ENCODE measurements at places on chromosomes 7 and 10. TPM values are rescaled to one million over a fixed set of nuclear protein-coding genes. Genes with fewer than 3 reads are reported as not detected.

The PGAM2 gene
- polyA plus RNA-seq = 0.26 TPM

DNA sequence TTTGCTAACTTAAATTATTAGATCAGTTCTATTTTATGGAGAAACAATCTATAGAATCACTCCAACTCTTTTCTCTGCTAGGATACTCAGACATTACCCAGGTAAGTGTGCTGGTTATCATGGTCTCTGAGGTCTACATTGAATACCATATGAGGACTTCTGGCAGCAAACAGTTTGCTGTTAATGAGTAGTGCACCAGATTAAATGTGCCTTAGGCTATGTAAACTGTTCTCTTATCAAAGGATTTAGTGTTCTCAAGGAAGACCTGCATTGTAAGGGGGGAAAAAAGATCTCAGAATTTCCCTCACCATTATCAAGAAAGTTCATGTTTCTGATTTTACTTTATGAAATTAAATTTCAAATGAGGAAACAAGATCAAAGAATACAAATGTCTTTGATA is 107.5 kb downstream of the ITGB8 start:
- no peak for DNase-seq

The UBE2D1 gene
- 37.5 TPM for polyA plus RNA-seq

DNA sequence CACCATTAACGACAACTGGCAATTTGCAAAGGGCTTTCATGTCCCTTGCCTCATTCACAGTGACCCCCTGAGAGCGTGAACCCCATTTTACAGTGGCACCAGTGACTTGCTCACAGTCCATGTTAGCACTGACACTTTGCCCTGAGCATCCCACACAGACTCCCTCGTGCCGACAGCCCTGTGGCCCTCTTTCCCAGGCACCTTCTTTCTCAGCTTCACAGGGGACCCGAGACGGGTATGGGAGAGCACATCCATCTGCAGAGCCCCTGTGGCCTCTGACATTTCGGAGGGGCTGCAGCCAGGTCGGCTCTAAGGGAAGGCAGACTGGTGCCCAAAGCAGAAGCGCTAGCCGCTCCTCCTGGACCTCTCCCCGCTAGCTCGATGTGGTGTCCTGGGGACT is 10.8 kb downstream of the LOXL4 start:
- DNase-seq = no peak

GRCh38 chr10:131977323-131978096 is 4.2 kb downstream of the BNIP3 start:
- no peak for DNase-seq

The VWA2 gene
- polyA plus RNA-seq = 28.0 TPM

DNA sequence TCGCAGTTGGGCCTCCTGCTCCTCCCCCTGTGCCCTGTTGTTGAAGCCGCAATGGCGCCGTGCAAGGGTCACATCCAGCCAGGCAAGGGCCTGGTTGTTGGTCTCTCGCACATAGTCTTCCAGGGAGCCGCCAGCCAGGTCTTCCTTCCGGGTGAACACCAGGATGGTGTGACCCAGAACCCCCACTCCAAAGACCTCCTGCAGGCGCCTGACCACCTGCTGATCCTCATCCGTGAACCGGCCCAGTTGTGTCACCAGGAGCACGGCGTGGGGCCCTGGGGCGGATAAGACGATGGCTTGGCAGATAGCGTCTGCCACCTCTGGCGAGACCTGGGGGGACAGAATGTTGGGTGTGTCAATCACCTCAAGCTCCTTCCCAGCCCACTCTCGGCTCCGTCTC is 4.2 kb downstream of the GIMAP6 start:
- DNase-seq = no peak

DNA sequence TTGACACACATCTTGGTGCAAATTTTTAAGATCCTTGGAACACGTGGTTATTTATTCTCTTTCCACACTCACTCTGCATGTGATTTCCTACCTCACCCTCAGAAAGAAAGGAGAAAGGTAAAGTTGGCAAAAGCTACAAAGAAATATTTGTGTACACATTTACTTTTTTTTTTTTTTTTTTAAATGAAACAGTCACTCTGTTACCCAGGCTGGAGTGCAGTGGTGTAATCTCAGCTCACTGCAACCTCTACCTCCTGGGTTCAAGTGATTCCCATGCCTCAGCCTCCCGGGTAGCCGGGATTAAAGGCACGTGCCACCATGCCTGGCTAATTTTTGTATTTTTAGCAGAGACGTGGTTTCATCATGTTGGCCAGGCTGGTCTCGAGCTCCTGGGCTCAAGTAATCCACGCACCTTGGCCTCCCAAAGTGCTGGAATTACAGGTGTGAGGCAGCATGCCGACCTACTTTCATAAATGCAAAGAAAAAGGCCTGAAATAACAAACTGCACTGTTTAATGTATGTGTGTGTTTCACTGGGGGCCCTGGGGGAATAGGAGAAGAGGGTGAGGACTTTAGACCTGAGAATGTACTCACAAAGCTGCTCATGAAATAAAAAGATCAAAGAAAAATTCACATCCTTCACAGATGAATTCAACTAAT is 71.6 kb upstream of the GRID1 start:
- DNase-seq = no peak

The CALHM1 gene
- not detected for polyA plus RNA-seq

DNA sequence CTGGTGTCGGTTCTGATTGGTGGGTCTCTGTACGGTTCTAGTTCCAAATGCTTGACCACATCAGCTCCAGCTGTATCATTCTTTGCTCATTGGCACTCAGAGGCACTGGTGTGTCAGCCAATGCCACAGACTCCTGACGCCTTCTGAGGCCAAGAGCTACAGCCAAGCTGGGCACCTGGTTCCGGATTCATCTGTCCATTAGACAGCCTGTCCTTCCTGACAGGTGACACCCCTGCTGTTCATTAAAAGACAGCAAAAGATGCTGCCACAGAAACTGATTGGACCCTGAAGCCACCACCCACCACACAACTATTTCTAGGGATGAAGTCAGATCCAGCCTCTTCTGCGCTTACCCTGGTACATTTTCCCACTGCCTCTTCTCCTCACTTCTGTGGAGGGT is 35.6 kb downstream of the COL13A1 start:
- no peak for DNase-seq

GRCh38 chr7:158808126-158808525 is 21.2 kb downstream of the ESYT2 start:
- no peak for DNase-seq

- DNase-seq = no peak
Measured at GRCh38 chr7:128882134-128882533, 19.5 kb downstream of the ATP6V1F start.

The GHITM gene
- polyA plus RNA-seq = 124 TPM

DNA sequence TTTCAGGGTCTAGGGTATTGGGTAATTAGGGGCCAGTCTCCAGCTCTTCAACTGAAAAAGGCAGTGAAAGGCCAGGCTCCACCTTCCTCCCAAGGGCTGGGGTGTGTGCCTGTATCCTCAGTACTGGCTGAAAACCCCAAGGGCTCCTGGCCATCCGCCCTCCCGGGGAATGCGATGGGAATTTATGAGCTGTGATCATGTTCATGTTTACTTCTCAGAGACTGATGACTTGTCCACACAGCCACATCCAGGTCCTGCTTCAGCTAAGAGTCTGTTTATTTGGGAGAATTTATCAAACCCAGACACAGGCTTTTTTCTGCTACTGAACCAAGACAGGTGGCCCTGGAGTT is 91.7 kb downstream of the CCDC3 start:
- DNase-seq = no peak

- no peak for DNase-seq
Measured at GRCh38 chr7:44390701-44391100, 65.3 kb upstream of the CAMK2B start.

DNA sequence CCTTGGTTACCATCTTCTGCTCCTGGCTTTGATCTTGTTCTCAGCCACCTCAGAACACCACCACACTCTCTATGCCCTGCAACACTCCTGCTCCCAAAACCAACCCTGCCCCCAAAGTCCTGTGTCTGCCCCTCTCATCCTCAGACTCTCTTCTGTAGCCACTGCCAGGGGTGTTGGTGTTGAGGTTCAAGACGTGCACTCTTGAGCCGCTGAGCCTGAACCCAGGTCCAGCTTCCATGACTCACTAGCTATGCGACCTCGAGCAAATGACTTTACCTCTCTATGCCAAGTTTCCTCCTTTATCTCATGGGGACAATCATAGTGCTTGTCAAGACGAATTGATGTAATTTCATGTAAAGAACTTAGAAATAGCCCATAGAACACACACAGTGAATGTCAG is 840 bp upstream of the ATP6V0A4 start:
- DNase-seq = no peak

GRCh38 chr7:105691082-105691679 is 109.9 kb upstream of the EFCAB10 start:
- DNase-seq = peak; percentile 61

DNA sequence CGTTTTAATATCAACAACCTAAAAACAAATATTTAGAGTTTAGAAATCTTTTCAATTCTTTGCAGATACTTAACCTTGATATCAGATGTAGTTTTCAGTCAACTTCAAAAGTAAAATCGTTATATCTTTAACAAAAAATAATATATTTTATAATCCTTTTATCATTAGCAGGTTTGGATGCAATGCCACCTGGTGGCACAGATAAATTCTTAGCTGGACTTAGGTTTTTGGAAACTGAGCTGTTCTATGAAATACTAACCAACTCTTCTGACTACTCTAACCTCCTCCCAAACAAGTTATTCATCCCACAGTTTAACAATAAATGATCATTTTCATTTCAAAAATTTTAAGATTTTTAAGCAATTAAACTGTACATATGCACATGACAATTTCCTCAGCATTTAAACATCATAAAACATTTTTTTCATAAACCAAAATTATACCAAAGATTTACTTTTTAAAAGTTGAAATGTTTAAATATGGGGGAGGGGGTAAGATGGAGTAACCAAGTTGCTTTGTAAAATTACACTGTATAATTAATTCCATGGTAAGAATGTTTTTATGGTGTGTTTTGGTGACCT is 56.9 kb downstream of the HIBADH start:
- no peak for DNase-seq

DNA sequence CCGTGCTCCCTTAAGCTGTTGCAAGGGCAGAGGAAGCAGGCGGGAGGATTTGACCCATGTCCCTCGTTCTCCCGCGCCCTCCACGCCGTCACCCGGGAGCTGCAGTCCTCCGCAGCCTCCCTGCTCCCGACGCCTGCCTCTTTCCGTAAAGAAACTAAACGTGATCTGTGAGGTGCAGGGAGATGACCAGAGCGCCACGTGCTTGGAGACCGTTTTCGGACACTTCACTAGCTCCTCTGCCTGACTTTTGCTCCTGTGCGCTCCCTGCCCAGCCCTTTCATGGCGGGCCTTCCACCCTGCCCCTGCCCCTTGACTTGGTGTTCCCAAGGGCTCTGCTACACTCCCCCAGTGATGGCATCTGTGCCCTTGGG is 171.2 kb downstream of the LSM5 start:
- no peak for DNase-seq

DNA sequence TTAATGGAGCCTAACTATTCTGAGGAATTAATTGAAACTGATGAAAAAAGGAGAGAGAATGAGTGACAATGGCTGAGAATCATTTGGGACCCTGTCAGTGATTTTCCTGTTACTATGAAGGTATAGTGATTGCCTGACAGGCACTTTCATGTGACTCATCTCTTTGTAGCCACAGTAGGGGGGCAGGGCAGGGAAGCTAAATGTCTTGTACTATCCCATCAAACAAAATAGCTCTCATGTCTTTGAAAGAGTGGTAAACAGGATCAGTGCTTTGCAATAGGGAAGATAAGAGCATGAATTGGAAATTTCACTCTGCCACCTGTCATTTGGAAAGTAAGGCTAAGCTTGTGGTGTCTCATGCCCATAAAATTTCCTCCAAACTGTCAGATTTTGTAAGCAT is 94.5 kb upstream of the GSDME start:
- DNase-seq = no peak

GRCh38 chr7:30665449-30665848 is 16.8 kb downstream of the CRHR2 start:
- no peak for DNase-seq

GRCh38 chr7:104958371-104958865 is 55.6 kb upstream of the KMT2E start:
- DNase-seq = no peak

The ABCB8 gene
- polyA plus RNA-seq = 24.9 TPM

DNA sequence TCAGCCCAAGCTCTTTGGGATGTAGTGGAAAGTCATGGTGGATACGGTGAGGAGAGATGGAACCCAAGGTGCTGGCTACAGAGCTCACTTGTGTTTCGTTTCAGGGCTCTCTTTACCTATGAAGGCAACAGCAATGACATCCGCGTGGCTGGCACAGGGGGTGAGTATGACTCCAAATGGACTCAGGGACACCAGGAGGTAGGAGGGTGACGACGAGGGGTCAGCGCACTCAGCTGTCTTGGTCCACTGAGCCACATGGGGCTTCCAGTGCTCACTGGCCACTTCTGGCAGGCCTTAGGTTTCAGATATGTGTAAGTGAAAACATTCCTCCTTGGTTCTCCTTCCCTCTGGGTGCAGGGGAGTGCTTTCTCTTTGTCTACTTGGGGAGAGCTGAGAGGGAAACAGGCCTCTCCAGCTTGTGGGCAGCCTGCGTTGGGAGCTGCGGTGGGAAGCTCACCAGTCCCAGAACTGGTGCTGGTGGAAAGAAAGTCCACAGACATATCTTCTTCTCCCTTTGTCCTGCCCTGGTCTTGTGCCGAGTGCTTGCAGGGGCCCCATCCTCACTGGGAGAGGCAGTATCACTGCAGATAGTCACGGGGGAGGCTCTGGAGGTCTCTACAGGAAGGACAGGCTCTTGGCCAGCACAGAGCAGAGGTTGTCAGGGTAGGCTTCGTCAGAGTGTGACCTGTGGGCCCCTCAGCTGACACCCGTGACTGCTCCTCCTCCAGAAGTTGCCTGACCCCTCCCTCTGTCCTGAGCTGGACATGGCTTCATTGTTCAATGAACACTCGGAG is 5.8 kb downstream of the DBNL start:
- no peak for DNase-seq

GRCh38 chr7:101017064-101017777 is 2.7 kb upstream of the MUC17 start:
- peak; percentile 78 for DNase-seq

DNA sequence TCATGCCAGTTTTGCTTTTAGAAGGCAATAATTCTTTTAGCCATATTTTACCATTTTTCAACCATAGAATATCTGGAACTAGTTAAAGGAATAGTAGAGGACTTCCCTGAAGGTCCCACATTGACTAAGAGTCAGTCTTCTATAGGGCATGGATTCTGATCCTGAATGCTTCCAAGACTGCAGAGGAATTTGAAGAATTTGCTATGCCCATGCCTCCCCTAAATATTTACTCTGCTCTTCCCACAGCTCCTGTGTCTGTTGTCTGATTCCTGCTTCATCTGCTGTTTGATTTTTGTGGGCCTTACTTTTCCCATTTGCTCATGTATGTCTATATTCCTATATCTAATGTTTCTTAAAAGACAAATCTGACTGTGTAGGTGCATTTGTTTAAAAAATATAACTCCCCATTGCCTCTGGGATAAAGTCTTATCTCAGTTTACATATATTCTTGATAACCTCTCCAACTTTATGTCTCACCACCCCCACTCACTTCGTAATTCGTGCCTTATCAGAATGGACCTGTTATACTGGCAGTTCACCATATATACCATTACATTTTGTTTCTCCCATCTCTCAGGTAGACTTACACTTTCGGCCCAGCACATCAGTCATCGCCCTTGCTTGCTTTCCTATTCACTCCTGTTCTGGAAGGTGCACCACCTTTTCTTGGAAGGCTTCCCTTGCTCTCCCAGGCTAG is 33.9 kb downstream of the LRRC4 start:
- no peak for DNase-seq

GRCh38 chr7:138838166-138838565 is 40.2 kb upstream of the ATP6V0A4 start:
- DNase-seq = no peak

- DNase-seq = no peak
Measured at GRCh38 chr10:78544423-78545090, 510.9 kb downstream of the RPS24 start.

The LMOD2 gene
- polyA plus RNA-seq = 0.32 TPM

The SPDYE16 gene
- polyA plus RNA-seq = 2.6 TPM
